Ecto neural progenitor cell (in vitro differentiated cells): ENCODE measurements at places on chromosomes 6 and 20.

GRCh38 chr6:157283330-157283898, 39.9 kb downstream of the TMEM242 start:
- DNase-seq, result no peak

GRCh38 chr6:56484669-56485068, 158.0 kb downstream of the DST start:
- DNase-seq, result no peak

DNA sequence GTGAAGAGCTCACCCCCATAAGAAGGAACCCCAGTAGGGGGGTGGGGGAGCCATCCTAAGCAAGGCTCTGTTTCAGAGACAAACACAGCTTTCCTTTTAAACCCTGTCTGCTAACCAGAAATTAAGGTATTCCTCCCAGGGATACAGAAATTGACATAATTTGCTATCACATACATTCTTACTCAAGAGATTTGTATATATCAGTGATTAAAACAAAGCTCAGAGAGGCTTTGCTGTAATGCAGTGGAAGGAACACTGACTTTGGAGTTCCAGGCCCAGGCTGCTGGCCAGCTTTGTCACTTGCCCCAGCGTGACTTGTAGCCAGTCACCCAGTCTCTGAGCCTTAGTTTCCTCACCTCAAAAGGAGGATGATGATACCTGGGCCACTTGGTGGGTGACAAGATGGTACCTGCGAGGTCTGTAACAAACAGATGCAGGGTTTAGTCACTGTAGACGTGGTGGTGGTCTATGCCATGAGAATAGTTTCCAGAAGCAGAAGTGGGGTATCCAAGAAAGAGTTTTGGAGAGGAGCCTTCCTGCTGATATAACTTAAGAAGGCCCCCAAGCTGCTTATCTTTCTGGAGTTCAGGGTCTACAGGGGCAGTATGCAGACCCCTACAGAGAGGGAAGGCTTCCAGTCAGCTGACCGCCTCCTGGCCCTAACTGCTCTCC, 3.2 kb upstream of the FOXF2 start:
- DNase-seq, result peak; percentile 32

DNA sequence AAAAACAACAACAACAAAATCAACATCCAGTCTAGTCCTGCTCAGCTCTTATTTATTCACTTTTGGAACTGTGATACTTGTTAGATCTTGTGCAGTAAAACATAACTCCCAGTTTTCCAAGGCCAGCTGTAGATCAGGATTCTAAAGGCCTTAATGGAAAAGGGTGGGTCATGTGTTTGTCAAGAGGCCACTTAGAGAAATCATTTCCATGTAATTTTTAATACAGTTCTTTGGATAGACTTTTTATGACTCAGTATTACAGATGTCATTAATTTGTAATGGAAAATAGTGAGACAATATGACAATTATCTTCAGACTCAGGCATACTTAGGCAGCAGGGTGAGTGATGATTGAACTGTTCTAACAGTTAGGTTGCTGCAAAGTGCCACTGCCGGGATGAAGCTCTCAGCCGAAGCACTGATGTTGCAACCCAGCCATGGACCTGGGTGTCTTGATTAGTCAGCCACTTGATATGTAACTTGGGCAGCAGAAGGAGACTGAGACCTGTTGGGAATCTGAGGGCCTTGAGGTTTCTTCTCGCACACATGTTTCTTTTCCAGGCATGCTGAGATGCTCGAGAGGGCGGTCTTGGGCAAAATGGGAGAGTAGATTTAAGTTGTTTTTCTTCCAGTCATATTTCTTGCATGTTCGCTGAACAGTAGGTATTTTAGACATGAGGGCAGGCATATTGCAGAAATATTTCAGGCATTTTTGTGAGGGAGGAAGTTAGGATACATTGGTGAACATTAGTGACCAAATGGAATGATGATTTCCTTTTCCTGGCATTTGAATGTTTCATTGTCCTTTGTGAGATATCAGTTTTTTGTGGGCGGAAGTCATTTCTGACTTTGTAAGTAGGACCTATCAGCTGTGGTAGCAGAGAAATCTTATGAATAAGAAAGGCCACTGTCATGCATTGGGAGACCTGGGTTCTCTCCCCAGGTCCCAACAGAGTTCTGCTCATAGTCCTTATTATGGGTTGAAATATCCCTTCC, 52.3 kb downstream of the SLX4IP start:
- DNase-seq, result no peak

DNA sequence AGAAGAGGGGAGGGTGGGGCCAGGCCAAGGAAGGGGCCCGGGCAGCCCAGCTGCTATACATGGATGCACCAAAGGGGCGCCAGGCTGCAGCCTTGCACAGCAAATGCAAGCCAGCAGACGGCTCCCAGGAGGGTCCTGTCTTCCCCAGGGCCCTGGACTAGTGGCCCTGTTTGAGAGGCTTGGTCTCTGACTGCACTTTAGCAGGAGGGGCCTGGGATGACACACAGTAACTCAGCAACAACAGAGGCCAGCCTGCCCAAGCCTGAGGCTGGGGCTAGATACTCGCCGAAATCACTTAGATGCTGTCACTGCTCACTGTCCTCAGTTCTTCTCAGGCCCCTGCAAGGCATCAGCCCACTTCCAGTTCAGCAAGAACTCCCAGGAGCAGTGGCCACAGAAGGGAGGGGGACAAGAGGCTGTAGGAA, 73.5 kb downstream of the TRAM2 start:
- DNase-seq, result peak; percentile 67

- no peak for DNase-seq
Observed at GRCh38 chr6:39818695-39819094, 26.5 kb downstream of the DAAM2 start.
